CMK (cell line): ENCODE measurements at places on chromosomes 7 and 10.
A peak's percentile ranks its signal among the peaks of the same experiment; 100 is the strongest.

- DNase-seq = no peak
Observed at GRCh38 chr7:13159467-13160184, 472.2 kb downstream of the ARL4A start.

- no peak for DNase-seq
Observed at GRCh38 chr7:150736864-150737263, 354 bp upstream of the GIMAP5 start.

DNA sequence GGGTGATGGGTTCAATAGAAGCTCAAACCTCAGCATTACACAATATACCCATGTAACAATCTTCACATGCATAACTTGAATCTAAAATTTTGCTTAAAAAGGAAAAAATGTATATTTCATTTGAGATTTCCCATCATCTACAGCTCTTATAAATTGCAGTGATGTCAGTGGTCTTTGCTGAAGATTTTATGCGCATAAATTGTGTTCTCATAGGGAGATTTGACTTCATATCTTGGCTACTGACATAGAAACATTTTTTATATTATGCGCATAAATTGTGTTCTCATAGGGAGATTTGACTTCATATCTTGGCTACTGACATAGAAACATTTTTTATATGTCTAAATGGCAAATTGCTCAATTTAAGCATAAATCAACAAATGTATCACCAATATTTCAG, 1125.3 kb upstream of the C7orf33 start:
- no peak for DNase-seq

GRCh38 chr10:126670895-126671261, 385 bp upstream of the C10orf90 start:
- no peak for DNase-seq

DNA sequence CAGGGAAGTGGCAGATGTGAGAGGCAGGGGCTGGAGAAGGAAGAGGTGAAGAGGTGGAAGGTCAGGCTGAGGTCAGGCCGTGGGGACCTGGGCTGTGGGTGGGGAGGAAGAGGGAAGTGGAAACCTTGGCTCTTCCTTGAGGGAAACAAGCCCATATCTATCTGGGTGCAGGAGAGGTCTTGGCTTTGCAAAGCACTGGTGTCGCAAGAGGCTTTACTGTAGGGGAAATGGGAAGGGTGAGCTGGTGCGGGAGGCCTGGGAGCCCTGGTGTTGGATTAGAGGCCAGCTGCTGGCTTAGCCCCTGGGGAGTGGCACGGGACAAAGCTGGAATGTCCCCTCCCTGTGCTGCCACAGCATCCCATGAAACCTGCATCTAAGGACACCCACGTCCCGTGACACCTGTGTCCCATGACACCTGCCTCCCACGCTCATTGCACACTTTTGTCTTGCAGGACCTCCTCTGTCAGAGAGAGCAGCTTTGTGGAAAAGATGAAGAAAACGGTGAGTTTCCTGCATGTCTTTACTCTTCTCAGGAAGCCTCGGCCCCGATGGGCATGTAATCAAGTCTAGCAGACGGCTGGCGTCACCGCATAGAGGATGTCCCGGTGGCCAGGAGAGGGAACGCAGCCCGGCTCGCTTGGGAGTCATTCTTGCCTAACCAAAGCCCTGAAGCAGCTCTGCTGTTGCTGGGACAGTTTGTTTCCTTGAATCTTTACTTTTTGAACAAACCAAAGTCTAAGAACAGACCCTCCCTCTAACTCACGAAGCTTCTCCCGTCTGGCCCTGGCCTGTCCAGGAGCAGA, 22.2 kb downstream of the TMEM120A start:
- no peak for DNase-seq

GRCh38 chr10:76642358-76642757, 995.2 kb downstream of the KCNMA1 start:
- DNase-seq = no peak

- DNase-seq = no peak
Observed at GRCh38 chr10:43225787-43226153, 41.1 kb downstream of the RASGEF1A start.

- DNase-seq = no peak
Observed at GRCh38 chr7:6117533-6117932, 86.4 kb downstream of the ANKRD61 start.

DNA sequence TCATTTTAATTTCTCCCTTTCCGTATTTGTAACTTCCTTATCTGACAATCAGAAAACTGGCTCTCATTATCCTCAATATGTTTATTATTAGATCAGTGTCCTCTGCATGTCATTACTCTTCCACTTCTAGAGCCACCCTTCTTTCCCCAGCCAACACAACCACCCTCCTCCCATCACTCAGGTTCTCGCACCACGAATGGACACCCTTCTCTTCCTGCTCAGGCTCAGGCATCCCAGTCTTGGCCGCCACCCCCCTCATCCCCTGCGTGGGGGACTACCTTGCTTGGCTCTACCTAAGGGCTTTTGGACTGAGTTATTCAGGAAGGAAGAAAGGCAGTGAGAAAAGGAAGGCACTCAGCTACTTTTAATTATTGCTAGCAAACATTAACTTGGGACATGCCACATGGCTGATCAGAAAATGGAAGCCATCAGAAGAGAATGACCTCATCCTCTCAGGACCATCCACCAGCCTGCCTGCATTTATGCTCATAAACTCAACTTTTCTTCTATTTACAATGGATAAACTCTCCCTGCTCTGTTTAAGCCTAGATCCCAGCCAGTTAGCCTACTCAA, 199.9 kb upstream of the PLXNA4 start:
- DNase-seq = no peak

- DNase-seq = no peak
Observed at GRCh38 chr10:97124211-97124610, 61.5 kb downstream of the SLIT1 start.

- DNase-seq = peak; percentile 38
Observed at GRCh38 chr10:31930023-31930751, 1.6 kb upstream of the ARHGAP12 start.

DNA sequence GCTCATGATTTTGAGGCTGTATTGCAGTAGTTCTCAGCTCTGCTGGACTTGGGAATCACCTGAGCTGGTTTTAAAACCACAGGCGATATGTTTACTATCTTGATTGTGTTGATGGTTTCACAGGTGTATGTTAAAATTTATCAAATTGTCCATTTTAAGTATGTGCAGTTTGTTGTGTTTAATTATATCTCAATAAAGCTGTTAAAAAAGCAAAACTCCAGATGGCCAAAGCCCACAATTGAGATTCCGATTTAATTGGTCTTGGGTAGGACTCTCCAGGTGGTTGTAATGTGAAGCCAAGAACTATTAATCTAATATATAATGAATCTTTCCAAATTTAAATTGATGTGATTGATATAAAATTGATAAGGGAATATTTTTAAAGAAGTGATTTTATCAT, 48.6 kb downstream of the NRCAM start:
- no peak for DNase-seq

GRCh38 chr10:30124704-30125103, 65.3 kb upstream of the JCAD start:
- no peak for DNase-seq

GRCh38 chr10:31622978-31623377, 304.0 kb downstream of the ZEB1 start:
- no peak for DNase-seq

- no peak for DNase-seq
Observed at GRCh38 chr10:36003688-36004087, 361.6 kb upstream of the FZD8 start.

DNA sequence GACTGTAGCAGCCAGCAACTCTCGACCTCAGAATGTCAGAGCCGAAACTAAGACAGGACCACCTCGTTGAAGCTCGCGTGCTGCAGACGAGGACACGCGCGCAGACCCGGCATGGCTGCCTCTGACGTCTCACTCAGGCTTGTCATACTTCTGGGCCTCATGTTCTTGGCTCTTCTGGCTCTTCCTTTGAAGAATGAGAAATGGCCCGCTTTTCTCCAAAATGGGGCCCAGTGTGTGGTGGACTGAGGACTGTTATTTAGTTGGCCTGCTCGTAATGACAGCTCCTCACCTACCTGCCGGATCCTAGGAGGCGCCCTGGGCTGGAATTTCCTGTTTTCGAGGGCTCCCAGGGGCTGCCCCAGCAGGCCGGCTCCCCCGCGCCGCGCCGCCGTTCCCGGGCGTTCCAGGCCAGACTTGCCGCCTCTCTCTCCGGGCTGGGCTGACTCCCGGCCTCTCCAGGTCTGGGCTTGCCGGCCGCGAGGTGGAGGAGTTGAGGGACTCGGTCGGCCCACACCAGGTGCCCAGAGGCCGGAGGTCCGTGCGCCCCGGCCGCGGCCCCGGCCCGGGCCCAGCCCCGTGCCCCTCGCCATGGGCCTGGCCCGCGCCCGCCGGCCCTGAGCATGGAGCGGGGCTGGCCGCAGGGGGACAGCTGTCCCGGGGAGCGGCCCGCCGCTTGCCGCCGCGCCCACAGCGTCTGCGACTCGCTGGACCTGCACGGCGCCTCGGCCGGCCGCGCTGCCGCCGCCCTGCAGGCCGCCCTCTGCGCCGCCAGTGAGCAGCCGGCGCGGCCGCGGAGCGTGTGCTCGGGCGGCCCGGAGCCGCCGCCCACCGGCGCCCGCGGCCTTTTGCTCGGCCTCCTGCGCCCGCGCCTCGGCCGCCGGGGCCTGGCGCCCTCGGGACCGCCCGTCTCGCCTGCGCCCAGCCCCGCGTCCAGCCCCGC, 28.1 kb downstream of the AGAP3 start:
- no peak for DNase-seq

GRCh38 chr7:112015146-112015545, 191.1 kb downstream of the DOCK4 start:
- no peak for DNase-seq

GRCh38 chr10:33115738-33116719, 158.0 kb upstream of the ITGB1 start:
- no peak for DNase-seq

DNA sequence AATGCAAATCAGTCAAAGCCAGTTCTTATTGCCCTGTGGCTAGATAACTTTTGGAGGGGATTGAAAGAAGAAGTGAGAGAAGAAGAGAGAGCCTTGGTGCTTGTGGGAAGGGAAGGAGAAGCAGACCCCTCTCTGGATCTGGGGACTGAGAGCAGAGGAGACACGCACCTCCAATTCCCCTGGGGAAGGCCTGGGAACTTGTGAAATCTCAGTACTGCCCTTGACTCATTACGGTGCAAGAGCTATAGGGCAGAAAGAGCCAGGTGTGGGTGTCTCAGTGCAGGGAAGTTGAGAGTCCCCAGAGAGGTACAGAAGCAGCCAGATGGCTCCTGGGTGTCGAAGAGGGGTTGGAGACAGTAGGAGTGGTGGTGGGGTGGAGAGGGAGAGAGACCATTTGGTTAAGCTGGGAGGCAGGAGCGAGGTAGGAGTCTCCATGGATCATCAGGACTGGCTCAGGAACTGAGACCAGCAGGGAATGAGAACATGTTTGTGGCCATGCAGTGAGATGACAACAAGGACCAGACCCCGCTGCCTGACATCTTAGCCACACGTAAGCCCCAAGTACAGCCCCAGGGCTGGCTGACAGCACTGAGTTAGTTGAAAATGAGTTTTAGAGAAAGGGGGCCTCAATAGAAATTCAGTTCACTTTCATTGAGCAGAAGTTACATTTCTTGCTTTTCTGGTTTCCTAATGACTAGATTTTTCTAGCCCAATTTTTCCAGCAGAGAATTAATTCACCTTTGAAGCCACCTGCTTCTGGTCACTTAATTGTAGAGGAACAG, 238.2 kb downstream of the BUB3 start:
- no peak for DNase-seq

- DNase-seq = no peak
Observed at GRCh38 chr7:68065581-68065980, 1068.9 kb downstream of the TYW1 start.

- DNase-seq = no peak
Observed at GRCh38 chr7:105452085-105452484, 63.4 kb upstream of the SRPK2 start.

DNA sequence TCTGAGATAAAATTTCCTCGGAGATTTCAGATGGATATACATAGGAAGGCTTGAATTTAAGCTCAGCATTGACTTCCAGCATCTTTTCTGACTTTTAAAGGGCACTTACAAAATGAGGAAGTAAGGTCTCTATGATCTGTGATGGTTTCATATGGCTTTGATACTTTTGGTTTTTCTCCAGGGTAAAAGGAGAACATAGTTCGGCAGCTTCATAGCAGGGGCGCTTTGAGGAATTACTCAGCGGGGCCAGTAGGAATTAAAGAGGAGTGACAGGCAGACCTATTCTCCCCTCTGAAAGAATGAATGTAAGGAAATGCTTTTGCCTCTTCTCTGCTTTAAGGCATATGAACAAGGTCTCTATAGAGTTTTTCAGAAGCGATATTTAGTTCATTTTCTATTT, 80.0 kb upstream of the PCDH15 start:
- no peak for DNase-seq

DNA sequence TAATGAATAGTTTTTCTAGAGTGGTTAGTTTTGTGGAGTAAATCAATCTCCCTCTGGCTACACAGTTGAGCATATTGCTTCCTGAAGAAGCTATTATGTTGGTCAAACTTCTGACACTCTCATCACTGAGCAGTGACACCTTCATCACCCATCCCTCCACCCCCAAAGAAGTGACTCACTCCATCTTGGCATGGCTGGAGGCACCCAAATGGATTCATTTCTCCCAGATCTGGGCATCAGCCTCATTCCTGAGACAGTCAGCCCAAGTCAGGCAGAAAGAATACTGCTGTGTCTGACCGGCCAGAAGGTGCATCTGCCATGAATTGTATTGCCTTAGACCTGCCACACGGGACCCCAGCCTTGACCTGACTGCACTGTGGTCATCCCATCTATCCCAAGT, 117.0 kb upstream of the HABP2 start:
- DNase-seq = no peak

- DNase-seq = no peak
Observed at GRCh38 chr10:116771101-116771958, 29.0 kb upstream of the HSPA12A start.

DNA sequence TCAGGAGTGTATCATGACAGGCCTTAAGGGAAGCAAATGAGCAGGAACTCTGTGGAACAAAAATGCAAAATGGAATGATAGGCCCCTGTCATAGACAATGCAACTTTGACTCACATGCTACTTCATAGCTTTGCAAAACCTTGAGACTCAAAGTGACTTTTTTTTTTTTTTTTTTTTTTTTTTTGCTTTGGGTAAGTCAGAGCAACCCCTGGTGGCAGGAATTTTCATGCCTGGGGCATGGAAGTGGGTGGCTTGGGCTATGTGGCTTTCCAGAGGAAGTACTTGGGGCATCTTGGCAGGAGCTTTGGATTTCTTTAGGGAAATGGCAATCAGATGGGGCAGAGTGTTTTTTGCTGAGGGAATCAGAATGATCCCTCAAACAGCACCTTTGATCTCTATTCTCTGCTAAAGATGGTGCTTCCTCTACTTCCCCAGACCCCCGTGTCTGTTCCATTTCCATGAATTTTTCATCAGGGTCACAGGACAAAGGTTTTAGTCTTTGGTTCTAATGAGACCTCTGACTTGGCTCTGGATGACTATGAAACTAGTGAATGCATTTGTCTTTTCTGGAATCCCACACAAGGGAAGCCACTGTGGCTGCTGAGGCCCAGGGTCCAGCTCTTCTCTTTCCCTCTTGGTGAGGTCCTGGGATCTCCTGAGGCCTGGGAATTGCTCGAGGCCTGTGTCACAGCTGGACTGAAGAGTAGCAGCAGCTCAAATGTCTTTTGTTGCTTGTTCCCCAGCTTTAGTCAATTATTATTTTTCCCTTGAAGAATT, 62.8 kb downstream of the TACC2 start:
- DNase-seq = no peak

- no peak for DNase-seq
Observed at GRCh38 chr7:85070967-85071628, 115.8 kb downstream of the SEMA3D start.

GRCh38 chr10:119634219-119634544, 17.0 kb upstream of the BAG3 start:
- no peak for DNase-seq

- no peak for DNase-seq
Observed at GRCh38 chr7:149404825-149405224, 56.0 kb downstream of the ZNF777 start.

GRCh38 chr10:110363572-110364411, 59.1 kb upstream of the SMNDC1 start:
- DNase-seq = no peak
